ENCODE measurements at places on chromosomes 1 and 21.

DNA sequence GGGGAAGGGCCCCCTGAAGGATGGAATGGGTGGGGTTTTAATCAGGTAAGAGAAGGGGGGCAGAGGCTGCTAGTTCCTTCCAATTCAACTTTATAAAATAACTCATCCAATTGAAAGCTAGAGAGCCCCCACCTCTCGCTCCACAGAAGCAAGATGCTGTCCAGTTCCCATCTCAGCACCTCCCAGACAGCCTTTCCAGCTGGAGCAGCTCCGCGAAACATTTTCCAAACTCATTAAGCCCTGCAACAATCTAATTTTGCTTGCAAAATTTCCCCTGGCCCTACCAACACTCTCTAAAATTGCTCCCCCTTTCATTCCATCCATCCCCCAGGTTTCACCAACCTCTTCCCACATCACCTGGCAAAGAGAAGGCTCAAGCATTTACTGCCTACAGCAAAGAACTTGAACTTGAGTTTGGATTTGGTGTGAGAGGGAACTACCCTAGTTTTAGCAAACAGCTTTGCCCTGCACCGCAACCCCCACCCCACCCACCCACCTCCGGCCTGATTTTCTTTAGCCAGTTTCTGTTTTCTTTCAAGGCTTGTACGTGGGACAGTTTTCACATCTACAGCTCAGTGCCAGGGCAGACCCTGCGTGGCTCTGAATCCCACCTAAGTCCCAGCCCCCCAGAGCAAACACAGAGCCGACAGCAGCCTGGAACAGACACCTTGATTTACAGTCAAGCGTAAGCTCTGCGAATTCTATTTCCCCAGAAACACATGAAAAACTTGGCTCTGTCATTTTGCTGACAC is 46.7 kb downstream of the SYF2 start:
- no peak for DNase-seq

- no peak for DNase-seq
These were observed 411.2 kb upstream of the USP24 start for GRCh38 chr1:55626326-55626725.

DNA sequence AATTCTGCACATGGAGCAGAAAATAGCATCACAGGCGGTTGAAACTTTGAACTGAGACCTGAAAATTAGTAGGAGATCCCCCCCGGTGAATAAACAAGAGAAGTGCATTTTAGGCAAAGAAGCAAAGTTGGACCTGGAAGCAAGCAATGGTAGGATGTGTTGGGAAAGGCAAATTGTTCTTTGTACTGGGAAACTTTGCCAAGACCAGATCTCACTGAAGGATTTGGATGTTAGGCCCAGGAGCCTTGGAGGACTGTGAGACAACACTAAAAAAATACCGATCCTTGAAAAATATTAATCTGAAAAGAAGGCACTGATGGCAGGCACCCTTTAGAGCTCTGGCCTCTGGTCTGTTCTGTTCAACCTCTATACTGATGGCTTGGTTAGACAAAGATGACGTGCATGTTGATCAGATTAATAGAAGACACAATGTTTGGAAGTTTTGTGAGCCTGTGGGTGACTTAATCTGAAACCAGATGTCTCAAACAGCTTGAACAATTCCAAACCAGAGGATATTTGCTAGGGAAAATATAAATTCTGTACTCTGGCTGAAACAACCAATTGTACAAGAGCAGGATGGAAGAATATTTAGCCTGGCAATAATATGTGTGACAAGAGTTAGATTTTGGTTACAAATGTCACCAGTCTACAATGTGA is 108.4 kb downstream of the ROR1 start:
- no peak for DNase-seq

DNA sequence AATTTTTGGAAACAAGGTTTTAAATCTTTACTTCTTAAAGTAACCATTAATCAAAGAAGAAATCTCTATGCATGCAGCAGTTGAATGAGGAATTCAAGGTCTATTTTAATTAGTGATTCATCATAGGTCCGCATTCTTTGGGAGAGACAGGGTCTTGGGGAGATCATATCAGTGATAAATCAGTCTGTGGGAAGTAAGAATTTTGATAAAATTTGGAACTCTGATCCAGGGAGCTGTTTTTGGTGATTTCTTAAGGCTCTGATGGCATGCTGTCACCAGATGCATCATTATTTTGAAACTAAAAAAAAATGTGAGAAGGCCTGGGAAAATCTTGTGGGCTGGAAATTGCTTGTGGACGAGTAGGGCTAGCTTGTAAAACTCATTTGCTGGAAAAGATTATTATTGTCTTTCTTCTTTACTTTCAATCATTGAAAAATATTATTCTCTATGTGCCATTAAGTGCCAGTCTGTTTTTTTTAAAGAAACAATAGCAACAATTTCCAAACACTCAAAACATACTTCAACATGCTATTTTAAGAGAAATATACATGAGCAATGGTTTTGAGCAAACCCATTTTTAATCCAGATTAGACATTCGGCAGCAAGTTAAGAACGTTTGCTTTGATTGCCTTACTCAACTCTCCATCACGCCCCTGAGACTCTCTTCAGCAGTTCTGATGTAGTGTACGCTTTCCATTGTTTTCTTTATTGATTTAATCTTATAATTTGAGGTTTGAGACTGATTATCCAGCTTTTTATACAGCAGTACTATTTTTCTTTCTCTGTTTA is 62.6 kb downstream of the ZBTB18 start:
- no peak for DNase-seq

DNA sequence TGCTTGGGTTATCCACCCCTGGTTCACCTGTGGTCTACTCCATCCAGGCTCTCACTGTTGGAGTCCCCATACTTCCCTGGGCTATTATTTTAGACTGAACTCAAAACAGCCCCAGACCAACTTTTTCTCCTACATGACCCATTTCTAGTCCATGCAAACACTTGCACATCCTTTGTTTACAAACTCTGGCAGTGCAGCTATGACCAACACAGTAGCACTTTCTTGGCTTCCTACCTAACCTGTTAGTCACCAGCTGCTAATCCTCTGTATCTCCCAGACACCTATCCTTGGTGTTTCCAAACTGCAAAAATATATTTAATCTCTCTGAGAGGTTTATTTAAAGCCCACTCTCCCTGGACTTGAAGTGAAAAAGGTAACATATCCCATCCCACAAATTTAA is 90.8 kb downstream of the DDAH1 start:
- no peak for DNase-seq

DNA sequence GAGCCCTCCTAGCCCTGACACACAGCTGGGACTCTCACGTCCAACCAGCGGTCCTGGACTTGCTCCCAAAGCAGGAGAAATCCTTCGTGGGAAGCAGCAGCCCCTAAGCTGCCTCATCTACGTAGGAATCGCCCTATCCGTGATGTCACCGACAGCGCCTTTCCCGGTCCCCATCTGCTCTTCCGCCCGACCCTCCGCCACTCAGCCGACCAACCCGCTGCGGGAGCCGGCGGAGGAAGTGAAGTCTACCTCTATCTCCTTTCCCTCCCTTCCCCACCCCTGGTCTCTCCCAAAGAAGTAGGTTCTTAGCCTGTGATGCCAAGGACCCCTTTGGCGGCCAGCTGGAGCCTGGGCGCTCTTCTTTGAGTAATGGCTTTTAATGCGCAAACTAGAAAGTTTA is 272.1 kb downstream of the FAM72C start:
- DNase-seq, result no peak

DNA sequence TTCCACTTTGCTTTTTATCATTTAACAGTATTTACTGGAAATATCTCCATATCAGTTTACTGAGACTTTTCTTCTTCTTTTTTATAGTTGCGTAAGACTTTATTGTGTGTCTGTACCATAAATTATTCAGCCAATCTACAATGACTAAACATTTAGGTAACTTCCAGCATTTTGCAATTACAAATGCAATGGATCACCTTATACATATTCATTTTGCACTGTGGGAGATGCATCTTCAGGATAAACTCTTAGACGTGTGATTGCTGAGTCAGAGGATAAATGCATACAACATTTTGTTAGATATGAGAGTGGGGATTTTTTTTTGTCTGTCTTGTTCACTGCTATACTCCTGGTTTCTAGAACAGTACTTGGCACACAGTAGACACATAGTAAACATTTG is 95.7 kb upstream of the GCLM start:
- DNase-seq, result no peak

DNA sequence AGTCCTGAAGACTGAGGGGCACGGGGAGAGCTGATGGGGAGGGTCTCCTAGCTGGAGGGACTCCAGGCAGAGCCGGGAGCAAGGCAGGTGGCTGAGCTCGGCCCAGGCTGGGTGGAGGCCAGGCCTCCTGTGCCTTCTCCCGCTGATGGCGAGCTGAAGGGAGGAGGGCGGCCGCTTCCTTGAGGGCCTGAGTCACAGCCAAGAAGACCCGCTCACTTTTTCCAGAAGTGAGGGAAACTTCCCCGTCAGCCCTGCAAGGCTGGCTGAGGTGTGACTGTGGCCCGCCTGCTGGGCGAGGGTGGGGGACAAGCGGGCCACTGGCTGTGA is 1.7 kb upstream of the VWA1 start:
- DNase-seq, result no peak
